ENCODE measurements at places on chromosomes 4 and X. TPM values are rescaled to one million over a fixed set of nuclear protein-coding genes. Genes with fewer than 3 reads are reported as not detected.

- peaks cover 21% of the 10 kb centered on the region for H3K27me3 ChIP-seq
- H3K36me3 ChIP-seq, result no peaks in the 10 kb centered on the region
- no peak overlapping the region for H3K4me3 ChIP-seq
- no peak for DNase-seq
- H3K4me1 ChIP-seq, result peaks cover 26% of the 10 kb centered on the region
These were observed 65.2 kb downstream of the PSAPL1 start for GRCh38 chr4:7369511-7369910.

GRCh38 chr4:18039113-18039512 is 17.6 kb upstream of the LCORL start:
- no peaks in the 10 kb centered on the region for H3K36me3 ChIP-seq
- no peaks in the 10 kb centered on the region for H3K4me1 ChIP-seq
- H3K4me3 ChIP-seq, result no peak overlapping the region
- H3K27ac ChIP-seq, result no peak overlapping the region

- H3K27me3 ChIP-seq, result no peaks in the 10 kb centered on the region
- H3K4me1 ChIP-seq, result no peaks in the 10 kb centered on the region
- no peaks in the 10 kb centered on the region for H3K36me3 ChIP-seq
- no peak for DNase-seq
- no peak overlapping the region for H3K4me3 ChIP-seq
These were observed 37.5 kb downstream of the GC start for GRCh38 chr4:71746379-71746778.

DNA sequence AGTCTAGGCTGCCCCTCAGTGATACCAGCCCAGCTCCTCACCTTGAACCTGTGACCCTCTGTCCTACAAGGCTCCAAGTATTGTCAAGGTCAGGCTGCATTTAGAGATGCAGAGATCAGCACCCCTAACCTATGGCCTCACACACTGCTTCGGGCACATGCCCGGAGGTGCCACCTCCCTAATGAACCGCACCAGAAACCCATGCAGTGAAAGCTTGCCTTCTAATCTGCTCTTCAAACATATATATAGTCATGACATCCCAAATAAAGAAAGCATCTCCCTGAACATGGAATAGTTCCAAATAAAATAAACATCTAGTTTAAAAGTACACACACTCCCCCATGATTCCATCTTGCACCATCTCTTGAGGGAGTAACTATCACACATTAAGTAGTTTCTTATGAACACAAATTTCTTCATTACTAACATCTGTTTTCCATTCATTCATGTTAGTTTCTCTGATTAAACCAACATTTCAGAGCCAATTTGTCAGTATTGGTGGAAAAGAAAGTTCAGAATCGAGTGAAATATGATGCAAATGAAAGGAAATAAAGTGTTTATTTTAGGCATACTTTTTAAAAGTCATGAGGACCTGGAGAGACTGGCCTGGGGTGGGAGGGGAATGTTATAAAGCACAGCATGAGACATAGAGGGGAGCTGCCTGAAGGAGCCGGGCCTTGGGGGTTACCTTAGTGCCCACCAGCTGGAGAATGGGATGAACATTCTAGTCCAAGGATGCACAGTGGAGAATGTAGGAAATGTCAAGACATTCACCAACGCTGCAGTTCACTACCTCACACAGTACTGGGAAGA is 19.2 kb downstream of the CC2D2A start:
- H3K4me3 ChIP-seq, result no peak overlapping the region
- no peaks in the 10 kb centered on the region for H3K4me1 ChIP-seq
- peak; percentile 32 for DNase-seq

DNA sequence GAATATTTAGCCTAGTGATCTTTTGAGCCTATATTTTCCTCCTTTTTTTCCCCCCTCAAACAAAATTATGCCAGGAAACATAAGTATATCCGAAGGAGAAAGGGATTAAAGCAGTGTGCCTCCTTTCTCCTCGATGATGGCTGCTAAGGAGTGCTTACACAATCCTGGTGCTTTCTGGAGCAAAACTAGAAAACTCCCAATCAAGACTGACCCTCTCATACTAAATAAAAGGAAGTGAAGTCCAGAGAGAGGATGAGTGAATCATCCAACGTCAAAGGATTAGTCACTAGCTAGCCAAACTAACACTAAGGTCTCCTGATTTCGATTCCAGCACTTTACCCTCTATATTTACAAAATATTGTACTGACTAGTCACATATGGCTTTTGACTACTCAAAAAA is 146.8 kb downstream of the PPP3CA start:
- no peak for DNase-seq
- peaks cover 3% of the 10 kb centered on the region for H3K36me3 ChIP-seq
- no peak overlapping the region for H3K4me3 ChIP-seq

DNA sequence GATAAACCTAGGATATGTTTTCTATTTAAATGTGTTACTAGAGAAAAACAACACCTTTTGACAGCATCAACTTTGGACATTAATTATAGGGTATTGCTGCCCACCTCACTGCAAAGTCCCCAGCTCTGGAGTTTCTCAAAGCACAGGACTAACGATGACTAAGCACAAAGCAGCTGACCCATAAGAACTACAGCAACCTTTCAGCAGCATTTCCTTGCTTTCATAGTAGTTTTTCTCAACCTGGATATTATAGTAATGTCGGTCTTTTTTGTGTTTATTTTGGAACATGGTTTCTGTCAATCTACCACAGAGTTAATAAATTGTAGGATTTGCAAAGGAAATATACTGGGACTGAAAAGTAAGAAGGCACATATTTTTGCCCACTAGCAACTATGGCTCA is 21.5 kb downstream of the HHIP start:
- no peaks in the 10 kb centered on the region for H3K27me3 ChIP-seq
- H3K36me3 ChIP-seq, result no peaks in the 10 kb centered on the region
- H3K4me3 ChIP-seq, result no peak overlapping the region
- H3K4me1 ChIP-seq, result no peaks in the 10 kb centered on the region

DNA sequence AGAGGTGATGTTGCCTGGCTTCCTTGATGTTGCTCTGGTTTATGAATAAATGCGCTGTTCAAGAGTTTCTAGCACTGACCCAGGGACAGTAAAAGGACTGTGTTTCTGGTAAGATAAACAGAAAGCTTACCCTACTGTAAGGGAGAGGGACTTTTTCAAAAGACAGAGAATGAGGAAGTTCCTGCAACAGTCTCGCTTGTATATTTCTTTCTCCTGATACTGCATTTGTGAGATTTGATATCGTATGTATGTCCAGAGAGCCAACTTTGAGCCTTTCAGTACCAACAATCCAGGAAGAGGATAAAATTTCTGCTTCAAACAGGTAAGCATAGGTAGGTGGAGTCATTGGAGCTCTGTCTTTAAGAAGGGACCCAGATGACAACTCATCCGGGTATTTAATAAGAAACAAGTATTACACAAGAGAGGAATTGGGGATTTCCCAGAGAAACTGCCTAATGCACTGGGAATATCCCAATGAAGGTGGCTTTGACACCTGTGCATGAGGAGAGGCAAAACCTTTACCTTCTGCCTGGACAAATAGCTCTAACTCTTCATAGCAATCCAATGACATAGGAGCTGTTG is 773 bp downstream of the DAPP1 start:
- H3K4me1 ChIP-seq, result peaks cover 7% of the 10 kb centered on the region
- H3K4me3 ChIP-seq, result peak overlapping the region; percentile 42
- no peak for DNase-seq

DNA sequence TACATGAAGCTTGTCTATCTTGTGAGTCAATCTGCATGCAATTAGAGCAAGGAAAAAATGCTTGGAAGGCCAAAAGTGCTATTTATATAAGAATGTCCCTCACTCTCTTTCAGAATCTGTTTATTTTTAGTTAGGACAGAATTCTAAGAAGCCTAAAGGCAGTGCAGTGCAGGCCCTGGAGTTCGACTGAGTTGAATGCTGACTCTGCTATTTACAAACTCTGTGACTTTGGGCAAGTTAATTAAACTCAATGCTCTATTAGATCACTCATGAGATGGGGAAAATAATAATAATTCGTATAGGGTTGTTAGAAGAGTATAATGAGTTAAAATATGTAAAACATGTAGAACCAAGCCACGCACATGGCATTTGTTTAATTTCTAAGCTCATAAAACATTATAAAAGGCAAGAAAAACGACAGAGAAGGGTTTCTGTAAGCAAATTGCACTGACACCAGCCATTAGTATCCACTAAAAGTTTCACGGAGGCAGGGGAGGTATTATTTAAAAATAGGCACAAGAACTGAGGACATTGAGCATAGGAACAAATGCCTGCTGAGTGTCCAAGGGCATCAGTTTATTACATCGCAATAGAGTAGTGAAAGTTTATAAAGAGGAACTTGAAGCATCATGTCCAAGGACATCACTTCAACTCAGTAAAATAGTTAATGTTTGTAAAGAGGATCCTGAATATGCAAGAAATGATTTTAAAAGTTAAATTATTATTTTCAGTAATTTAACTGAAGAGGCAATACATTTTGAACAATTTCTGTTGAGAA is 115.0 kb upstream of the INPP4B start:
- no peak overlapping the region for H3K4me3 ChIP-seq
- H3K27me3 ChIP-seq, result no peaks in the 10 kb centered on the region
- no peak for DNase-seq
- H3K27ac ChIP-seq, result no peak overlapping the region
- no peaks in the 10 kb centered on the region for H3K36me3 ChIP-seq

DNA sequence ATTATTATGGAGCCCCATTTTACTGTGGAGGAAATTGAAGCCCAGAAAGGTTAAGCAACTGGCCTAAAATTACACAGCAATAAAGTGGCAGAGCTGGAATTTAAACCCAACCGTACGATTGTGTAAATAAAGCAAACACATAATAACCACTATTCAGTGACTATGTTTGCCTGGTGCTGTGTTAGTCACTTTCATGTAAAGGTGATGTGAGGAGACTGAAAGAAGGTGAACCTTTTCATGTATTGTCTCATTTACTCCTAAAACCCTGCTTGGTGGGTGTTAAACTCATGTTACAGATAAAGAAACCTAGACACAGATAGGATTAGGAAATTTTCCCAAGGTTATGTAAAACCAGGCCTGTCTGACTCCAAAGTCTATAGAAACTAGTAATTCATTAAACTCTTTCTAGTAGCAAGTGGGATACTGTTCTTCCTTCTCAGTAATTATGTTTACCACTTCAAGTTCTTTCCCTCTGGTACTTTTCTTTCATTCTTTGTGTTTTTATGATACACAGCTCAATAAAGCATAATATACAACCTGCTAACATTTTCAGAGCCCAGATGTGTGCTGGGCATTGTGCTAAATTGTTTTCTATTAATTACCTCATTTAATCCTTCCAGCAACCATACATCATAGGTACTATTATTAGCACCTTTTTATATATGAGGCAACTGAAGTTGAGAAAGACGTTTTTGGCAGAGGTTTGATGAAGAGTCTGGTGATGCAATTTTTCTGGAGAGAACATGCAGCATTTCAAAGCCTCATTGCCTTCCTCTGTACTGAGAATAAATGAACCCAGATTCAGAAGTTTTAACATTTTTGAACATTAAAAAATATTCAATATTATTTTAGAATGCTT is 202.7 kb downstream of the SPRY1 start:
- H3K4me3 ChIP-seq, result no peak overlapping the region
- peaks cover 31% of the 10 kb centered on the region for H3K4me1 ChIP-seq
- no peak for DNase-seq
- H3K27ac ChIP-seq, result peak overlapping the region; percentile 80
- H3K36me3 ChIP-seq, result no peaks in the 10 kb centered on the region

GRCh38 chr4:94068753-94069719 is 138.6 kb upstream of the SMARCAD1 start:
- H3K4me3 ChIP-seq, result no peak overlapping the region
- no peak for DNase-seq
- no peaks in the 10 kb centered on the region for H3K4me1 ChIP-seq
- H3K27ac ChIP-seq, result no peak overlapping the region
- H3K27me3 ChIP-seq, result no peaks in the 10 kb centered on the region

DNA sequence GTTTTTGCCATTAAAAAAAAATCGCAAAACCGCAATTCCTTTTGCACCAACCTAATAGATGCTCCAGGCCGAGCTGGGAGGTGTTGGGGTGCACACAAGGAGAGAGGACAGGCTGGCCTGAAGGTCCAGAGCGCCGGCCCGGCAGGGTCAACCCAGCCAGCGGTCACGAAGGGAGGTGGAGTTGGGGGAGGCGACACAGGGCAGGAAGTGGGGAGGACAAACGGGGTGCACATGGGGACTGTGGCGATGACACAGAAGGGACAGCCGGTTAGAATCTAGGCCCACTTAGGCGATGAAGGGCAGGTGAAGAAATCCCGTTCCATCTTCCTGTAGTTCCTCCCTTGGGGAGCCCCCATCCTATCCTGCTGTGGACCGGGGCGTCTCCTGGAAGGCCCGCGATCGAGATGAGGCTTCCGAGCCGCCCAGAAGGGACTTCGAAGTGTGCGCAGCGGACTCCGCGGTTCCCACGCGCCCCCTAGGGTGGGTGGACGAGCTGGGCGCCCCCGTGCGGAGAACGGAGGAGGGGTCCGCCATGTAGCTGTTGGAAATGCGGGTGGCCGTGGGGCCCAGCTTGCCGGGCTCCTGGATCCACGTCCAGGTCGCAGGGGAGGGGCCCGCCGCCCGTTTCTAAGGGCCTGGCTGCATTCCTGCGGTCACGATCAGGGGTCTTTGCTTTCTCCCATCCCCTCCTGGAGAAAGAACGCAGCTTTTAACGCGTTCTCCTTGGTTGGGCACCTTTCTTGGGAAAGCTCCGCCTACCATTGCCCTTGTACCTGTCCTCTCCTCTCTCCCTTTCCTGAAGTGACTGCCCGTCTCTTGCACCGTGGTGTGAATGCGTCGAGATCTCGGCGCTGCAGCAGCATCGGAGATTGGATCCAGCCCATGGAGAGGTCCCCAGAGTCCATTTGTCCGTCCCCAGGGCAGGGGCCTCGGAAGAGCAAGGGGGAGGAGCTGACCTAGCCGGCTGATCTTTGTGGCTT is 17.0 kb upstream of the HPF1 start:
- peak overlapping the region; percentile 33 for H3K4me3 ChIP-seq
- H3K27ac ChIP-seq, result no peak overlapping the region
- no peak for DNase-seq
- peaks cover 10% of the 10 kb centered on the region for H3K4me1 ChIP-seq
- H3K36me3 ChIP-seq, result no peaks in the 10 kb centered on the region
- no peaks in the 10 kb centered on the region for H3K27me3 ChIP-seq

DNA sequence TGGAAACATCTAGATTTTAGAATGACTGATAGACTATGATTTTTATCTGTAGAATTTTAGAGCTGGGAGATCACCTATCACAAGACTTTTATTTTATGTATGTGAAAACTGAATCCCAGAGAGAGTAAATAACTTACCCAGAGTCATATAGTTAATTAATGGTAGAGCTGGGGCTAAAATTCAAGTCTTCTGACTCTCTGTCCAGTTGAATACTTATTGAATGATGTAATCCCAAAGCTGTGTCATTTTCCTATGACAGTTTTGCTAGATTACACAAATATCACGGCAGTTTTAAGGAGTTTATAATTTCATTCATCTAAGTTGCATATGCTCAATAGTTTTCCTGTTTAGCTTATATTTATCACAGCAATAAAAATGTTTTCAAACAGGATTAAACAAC is 6.7 kb downstream of the NRK start:
- no peaks in the 10 kb centered on the region for H3K4me1 ChIP-seq
- H3K4me3 ChIP-seq, result no peak overlapping the region
- H3K27me3 ChIP-seq, result no peaks in the 10 kb centered on the region
- no peaks in the 10 kb centered on the region for H3K36me3 ChIP-seq

GRCh38 chr4:25347473-25347872 is 29.6 kb upstream of the ANAPC4 start:
- no peaks in the 10 kb centered on the region for H3K27me3 ChIP-seq
- H3K36me3 ChIP-seq, result peaks cover 14% of the 10 kb centered on the region
- no peak overlapping the region for H3K27ac ChIP-seq
- no peak for DNase-seq

P2RY8 gene
- total RNA-seq, result 1.9 TPM

NCAPG gene
- total RNA-seq, result 16.3 TPM

CLCN3 gene
- total RNA-seq, result 65.7 TPM

DUSP9 gene
- not detected for total RNA-seq

CXCR3 gene
- not detected for total RNA-seq

KIF4A gene
- total RNA-seq, result 2.0 TPM

RNF212 gene
- not detected for total RNA-seq
